Stimulated activated CD4-positive, alpha-beta T cell treated with anti-CD3 and anti-CD28 coated beads, Interleukin-1b, Interleukin-23, amount 100 ng/mL, for 4 hours (primary cell): ENCODE measurements at places on chromosomes 11 and 22.

DNA sequence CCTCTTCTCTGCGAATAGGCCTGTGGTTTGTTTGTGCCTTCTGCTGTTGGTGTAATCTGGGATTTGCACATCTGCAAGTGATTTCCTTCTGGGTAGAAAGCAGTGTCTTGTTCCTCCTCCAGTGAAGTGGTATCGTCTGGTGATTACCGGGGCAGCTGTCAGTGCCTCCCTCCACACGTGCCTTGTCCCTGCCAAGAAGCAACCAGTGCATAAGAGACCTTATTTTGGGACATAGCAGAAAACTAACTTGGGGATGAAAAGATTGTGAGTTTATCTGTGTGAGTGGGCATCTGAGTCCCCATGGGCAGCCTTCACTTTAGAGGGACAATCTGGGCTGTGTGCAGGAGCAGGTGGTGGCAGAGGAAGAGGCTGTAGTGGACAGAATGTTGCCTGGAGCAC, 71.5 kb upstream of the SORL1-AS1 start:
- DNase-seq, result no peak

DNA sequence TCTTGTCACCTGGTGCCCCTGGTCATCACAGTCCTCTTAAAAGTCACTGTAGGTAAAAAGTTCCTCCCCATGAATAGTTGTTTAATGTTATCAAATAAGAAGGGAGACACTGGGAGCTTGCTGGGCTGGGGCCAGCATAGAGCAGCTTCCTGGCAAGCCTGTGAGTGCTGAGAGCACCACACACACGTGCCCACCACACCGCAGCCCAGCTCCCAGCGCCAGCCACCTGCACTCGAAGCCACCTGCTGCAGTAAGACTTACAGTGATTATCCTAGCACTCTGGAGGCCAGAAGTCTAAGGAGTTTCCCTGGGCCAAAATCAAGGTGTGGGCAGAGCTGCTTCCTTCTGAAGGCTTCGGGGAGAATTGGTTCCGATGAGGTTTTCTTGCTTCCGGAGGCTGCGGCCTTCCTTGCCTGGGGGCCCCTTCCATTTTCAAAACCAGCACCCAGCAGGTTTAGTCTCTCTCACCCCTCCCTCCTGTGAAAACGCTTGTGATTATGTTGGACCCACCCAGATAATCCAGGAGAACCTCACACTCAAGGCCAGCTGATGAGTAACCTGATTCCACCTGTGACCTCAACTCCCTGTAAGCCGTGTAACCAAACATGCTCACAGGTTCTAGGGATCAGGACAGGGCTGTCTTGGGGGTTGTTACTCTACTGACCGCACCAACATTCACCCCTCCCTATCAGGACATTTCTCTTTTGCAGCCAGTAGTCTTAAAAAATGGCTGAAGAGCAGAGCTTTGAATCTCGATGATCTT, 687.2 kb downstream of the TBC1D22A start:
- no peak for DNase-seq

DNA sequence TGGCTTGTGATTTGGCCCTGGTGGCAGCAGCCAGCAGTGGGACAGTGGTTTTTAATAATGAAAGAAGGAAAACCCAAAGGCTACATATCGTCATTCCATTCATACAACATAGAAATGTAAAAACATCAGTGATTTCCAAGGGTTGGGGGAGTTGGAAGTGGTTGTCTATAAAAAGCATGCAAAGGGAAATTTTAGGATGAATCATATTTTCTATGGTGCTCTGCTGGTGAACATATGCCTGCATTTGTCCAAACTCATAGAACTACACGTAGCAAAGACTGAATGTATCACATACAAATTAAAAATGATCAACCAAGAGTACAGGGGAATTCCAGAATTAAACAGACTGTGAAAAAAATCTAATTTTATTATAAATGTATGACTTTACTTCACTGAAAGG, 11.1 kb downstream of the OR5B3 start:
- DNase-seq, result no peak

- DNase-seq, result no peak
Observed at GRCh38 chr11:65381716-65382032, 772 bp downstream of the SLC25A45 start.
